ENCODE measurements at places on chromosomes 1 and 21. TPM values are rescaled to one million over a fixed set of nuclear protein-coding genes. Genes with fewer than 3 reads are reported as not detected.

DNA sequence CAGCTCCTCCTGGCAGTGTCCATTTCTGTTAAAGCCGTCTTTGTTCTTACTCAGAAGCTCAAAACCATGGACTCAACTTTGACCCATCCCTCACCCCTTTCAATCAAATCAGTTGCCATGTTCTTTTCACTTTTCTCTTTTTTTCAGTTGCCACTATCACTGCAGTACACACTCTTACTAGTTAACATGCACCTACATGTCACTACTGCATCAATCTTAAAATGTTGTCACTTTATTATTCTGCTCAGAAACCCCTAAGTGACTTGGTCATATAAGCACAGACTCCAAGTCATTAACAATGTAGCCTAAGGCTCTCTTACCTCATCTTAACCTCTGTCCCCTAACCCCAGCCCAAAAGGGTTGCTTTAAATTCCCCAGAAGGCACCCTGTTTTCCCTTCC lies 9.0 kb downstream of the ZNF697 start:
- no peak for DNase-seq

GRCh38 chr1:234750922-234751627 lies 141.1 kb upstream of the IRF2BP2 start:
- no peak for DNase-seq

DNA sequence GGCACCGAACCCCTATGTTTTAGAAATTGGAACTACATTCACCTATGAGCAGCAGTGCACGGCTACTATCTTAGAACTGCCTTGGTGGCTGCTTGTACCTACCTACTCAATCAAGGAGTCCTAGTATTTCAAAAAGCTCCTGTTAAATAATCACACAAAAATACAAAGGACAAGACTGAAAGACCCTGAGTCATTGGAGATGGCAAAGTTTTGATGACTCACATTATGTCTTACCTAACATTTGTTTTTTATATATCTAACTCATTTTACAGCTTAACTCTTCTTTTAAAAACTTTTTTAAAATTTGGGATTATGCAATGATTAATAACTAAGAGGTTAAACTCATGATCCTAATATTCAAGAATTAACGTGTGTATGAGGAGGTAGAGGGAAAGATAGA lies 1206.0 kb upstream of the TMPRSS15 start:
- DNase-seq = no peak

Gene ZMYND12
- total RNA-seq = 0.42 TPM

DNA sequence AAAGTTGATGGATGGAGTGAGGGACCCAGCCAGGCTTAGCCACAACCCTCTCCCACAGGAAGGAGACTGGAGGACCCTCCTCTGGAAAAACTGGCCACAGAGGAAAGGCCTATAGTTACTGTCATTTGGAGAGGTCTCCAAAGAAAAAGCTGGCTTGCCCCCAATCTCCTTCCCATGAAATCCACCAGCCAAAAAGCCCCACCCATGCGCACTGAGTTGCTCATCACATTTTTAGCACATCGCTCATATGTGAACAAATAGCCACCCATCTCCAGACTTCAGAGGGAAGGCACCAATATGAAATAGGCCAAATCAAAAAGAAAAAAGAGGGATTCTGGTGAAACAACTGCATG lies 36.9 kb upstream of the QSOX1 start:
- DNase-seq = no peak

- no peak for DNase-seq
Measured at GRCh38 chr1:33374336-33375105, 53.6 kb upstream of the A3GALT2 start.

- DNase-seq = no peak
Measured at GRCh38 chr1:229474509-229474908, 33.6 kb downstream of the NUP133 start.

Gene GJA8
- not detected for total RNA-seq

Gene LCE2B
- 1,313 TPM for total RNA-seq

DNA sequence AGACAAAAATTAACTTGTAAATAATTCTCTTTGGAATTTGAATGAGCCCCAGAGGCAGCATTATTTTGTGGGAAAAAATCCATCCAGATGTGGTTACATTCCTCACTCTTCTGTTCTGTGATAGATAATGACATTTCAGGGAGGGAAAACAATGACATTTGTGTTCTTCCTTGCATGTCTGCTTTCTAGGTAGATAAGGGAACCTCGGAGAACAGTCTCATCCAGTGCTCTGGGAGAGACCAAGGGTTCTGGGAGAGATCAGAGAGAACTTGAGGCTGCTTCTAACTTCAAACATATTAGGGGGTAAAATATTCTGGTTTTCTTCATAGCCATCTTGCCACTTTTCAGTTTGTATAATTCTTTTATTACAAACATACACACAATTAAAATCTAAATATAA lies 269.2 kb downstream of the NEGR1 start:
- no peak for DNase-seq

- no peak for DNase-seq
Measured at GRCh38 chr1:24903560-24903954, 26.5 kb downstream of the RUNX3 start.

Gene RAD54L
- 0.19 TPM for total RNA-seq

DNA sequence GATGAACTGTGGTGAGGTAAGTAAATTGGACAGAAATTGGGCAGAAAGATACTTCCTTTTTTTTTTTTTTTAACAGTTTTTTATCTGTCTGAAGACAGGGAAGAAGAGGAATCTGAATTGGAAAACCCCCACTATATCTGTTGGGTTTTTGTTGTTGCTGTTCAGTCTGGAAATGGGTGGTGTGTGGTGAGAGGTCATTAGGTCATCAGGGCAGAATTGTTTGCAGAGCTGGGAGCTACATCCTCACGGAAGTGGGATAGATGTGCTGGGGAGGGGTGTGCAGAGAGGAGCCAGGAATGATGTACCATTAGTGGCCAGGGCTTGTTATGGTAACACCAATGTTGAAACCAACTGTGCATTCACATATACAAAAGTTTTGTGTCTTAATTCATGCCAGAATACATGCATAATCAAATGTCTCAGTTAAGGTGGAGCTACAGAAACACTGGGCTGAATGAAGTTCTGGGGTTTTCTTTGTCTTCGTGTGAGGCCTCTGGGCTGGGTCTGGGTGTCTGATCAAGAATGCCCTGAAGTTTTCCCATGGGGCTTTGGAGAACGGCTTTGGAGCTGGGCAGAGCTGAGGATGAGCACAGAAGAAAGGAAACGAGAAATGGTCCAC lies 12.4 kb downstream of the USP25 start:
- no peak for DNase-seq

Gene LRIG2
- 21.8 TPM for total RNA-seq

Gene KCNN3
- total RNA-seq = 2.1 TPM

GRCh38 chr1:157292809-157293564 lies 154.8 kb upstream of the ETV3 start:
- DNase-seq = peak; percentile 53

DNA sequence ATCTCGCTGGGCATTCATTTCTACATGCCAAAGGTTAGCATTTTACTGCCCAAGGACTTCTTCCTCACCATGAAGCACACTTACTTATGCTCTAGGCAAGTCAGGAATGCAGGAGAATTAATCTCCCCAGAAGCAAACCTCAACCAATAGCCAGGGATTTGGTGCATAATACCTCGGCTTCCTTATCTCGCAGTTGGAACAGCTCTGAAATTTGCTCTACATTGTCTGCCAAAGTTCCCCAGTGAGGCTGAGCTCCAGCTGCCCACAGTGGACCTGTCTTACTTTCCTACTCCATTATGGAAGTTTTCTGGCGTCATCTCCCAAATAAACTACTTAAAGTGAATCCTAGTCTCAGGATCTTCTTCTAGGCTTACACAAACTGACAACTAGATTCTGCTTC lies 57.6 kb upstream of the PPM1J start:
- no peak for DNase-seq

DNA sequence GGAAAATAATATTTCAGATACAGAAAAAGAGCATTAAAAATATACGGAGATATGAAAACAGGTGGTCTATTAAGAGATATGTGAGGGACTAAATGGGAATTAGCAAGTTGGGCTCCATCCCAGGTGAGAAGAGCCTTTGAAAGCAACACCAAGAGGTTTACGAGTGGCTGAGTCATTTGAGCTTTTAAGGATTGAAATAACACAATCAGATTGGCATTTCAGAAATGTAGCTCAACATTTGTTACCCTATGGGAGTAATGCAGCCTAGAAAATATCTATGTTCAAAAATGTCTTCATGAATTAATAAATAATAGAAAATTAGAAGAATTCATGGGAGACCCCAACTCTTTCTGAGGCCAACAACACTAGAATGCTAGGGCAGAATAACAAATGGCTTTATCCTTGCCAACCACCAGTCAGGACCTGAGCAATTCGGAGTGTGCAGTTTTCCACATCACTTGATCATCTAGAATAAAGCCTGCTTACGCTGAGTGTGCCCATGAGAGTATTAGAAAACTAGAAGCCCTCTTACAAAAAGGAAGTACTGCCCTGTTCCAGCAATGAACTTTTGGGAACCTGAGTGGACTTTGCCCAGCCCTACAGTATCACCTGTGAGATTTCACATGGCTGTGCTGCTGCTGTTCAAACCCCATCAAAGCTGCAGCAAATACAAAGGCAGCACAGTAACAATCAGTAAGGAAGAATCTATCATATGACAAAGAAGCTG lies 538.0 kb upstream of the CAMK1G start:
- DNase-seq = no peak

DNA sequence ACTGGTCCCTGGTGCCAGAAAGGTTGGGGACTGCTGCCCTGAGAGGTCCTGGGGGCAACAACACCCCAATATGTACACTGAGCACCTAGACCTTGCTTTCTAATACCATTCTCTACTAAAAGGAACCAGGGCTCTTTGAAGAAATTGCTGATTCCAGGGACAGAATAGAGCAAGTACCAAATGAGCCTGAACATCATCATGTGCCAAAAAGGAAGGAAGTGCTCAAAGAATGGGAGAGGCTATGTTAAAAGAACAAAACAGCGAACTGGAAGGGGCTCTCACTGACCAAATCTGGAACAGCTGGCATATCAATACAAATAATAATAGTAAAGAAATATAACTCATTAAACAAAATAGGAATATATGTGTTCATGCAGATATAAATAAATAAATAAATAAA lies 50.8 kb downstream of the PIK3R3 start:
- no peak for DNase-seq

- DNase-seq = peak; percentile 67
Measured at GRCh38 chr1:16396591-16396990, 29.5 kb downstream of the SZRD1 start.

DNA sequence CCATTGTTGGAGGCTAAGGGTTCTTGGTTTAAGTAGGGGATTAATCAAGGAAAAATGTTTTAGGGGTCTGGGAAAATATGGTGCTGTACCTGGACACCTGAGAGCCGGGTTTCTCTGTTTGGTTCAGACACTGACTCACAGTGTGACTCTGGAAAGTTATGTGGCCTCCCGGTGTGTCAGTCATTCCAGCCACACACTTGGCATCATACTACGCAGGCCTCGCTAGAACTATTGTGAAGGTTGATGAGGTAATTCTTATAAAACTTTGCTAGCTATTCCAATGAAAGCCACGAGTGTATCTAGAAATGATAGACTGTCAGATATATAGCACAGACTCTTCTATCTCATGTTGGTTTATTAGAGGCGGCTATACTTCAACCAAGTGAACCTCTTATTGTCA lies 4.8 kb upstream of the CAMSAP2 start:
- DNase-seq = no peak

- no peak for DNase-seq
Measured at GRCh38 chr1:118486199-118486598, 301.2 kb upstream of the SPAG17 start.

GRCh38 chr1:211420389-211420788 lies 71.6 kb downstream of the RD3 start:
- DNase-seq = no peak

Gene ANGPTL3
- total RNA-seq = not detected

GRCh38 chr1:39617488-39618049 lies 21.9 kb downstream of the HEYL start:
- no peak for DNase-seq

Gene NMNAT2
- 0.34 TPM for total RNA-seq

GRCh38 chr1:236522937-236523703 lies 662 bp upstream of the LGALS8 start:
- peak; percentile 88 for DNase-seq

GRCh38 chr21:39602076-39602689 lies 10.6 kb upstream of the B3GALT5 start:
- DNase-seq = no peak

GRCh38 chr1:160032165-160032820 lies 503 bp upstream of the PIGM start:
- DNase-seq = no peak

Gene ZYG11A
- total RNA-seq = 0.25 TPM

Gene CCDC185
- total RNA-seq = not detected

Gene CENPF
- 3.5 TPM for total RNA-seq

- no peak for DNase-seq
Measured at GRCh38 chr1:22971611-22972405, 858 bp downstream of the LACTBL1 start.

DNA sequence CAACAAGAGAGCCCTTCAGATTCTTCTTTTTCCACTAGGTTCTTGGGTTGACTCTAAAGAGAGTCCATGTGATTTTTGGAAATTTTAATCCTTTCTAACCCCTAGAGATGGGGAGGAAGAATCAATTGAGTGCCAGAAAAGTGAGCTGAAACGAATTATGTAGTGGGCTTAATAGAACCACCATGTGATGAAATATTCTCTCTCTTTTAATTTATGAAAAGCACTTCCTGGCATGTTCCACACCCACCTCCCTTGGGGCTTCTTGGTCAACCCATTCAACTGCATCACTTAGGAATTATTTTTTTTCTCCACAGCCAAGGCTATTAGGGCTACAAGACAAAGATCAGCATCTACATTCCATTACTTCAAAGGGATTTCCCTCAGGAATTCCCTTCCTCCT lies 79.6 kb downstream of the ZC3H11B start:
- DNase-seq = no peak

DNA sequence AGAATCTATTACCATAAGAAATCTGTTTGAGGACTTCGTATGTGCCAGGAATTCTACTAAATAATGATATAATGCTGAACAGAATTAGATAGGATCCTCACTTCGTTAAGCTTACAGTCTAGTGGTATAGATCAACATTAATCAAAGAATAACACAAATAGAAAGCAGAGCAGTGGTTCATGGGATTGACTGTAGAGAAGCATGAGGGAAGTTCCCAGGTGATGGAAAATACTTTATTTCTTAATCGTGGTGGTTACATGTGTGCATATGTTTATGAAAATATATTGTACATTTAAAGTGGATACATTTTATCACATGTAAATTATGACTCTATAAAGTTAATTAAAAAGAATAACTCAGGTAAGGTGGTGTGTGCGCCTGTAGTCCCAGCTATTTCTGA lies 110.5 kb downstream of the OSBPL9 start:
- DNase-seq = no peak

All from lower leg skin (tissue), 4 donors.